CD14-positive monocyte (primary cell): ENCODE measurements at places on chromosomes 16 and 17. TPM values are rescaled to one million over a fixed set of nuclear protein-coding genes. Genes with fewer than 3 reads are reported as not detected.

SLC9A5 gene
- polyA plus RNA-seq, result not detected

- peaks cover 75% of the 10 kb centered on the region for H3K36me3 ChIP-seq
- no peak for DNase-seq
- H3K4me3 ChIP-seq, result no peak overlapping the region
- no peaks in the 10 kb centered on the region for H3K27me3 ChIP-seq
These were observed 44.7 kb upstream of the KPNB1 start for GRCh38 chr17:47605011-47605410.

DNA sequence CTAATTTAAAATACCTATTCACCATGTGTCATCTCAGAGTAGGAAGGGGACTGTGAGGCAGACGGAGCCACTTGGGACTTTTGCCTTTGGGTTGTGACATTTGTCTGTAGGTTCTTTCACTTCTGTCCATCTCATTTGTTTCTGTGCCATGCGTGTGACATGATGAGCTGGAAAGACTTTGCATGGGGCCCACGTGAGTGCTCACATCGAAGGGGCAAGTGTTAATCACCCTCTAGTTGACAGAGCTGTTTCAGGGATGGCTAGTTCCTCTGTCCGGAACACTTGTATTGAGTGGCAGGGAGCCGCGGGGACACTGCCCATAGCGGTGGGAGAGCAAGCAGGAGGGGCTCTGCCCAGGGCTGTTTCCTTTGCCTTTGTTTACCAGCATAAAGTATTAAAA lies 112.0 kb downstream of the RPTOR start:
- DNase-seq, result no peak
- H3K27ac ChIP-seq, result no peak overlapping the region
- no peaks in the 10 kb centered on the region for H3K4me1 ChIP-seq
- no peaks in the 10 kb centered on the region for H3K36me3 ChIP-seq
- H3K4me3 ChIP-seq, result no peak overlapping the region
- H3K27me3 ChIP-seq, result no peaks in the 10 kb centered on the region

NLRC3 gene
- polyA plus RNA-seq, result 0.03 TPM

DNA sequence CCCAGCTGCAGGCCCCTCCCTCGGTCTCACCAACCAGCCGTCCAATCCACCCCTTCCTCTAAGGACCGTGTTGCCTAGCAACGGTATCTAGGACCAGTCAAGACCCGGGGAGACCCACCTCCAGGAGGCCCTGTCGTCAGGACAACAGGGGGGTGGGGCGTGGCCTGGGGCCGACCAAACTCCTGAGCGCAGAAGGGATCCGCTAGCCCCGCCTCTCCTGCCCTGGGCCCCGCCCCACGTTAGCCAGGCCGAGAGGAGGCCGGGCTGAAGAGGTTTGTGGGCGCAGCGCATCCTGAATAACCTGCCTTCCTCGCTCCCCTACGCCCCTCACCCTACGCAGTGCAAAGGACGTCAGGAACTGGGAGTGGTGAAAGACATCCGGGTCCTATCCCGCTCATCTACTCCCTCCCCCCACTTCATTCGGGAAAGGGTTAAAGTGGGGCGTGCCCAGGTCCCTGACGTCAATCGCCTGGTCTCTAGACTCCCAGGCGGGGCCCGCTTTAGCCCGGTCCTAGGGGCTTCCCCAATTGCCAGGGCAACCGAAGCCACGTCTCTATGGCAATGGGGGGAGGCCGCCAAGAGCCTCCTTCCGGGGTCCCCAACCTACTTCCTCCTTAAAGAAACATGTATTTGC lies 14.7 kb downstream of the DLG4 start:
- H3K4me3 ChIP-seq, result peak overlapping the region; percentile 9
- H3K36me3 ChIP-seq, result peaks cover 32% of the 10 kb centered on the region
- peaks cover 17% of the 10 kb centered on the region for H3K4me1 ChIP-seq
- no peaks in the 10 kb centered on the region for H3K27me3 ChIP-seq
- peak overlapping the region; percentile 60 for H3K27ac ChIP-seq
- DNase-seq, result peak; percentile 94

DNA sequence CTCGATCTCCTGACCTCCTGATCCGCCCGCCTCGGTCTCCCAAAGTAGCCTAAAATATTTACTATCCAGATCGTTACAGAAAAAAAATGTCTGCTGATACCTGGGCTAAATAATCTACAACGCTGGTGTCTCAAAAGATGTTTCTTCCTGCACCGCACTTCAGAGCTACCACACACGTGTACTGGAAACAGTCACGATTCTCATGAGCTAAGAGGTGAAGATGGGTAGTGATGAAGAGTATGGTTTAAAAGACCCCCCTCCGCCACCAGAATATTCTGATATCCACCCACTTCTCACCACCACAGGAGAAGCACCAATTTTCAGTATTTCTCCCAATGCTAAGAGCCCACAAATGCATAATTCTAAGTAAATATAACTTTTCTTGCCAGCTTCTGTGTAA lies 50.2 kb downstream of the SMG6 start:
- H3K27ac ChIP-seq, result no peak overlapping the region
- no peak for DNase-seq
- peaks cover 4% of the 10 kb centered on the region for H3K36me3 ChIP-seq
- H3K4me3 ChIP-seq, result no peak overlapping the region
- H3K4me1 ChIP-seq, result no peaks in the 10 kb centered on the region

GRCh38 chr17:75878174-75878998 lies at the start of gene TRIM47:
Gene TRIM47 (minus strand): TSS chr17:75878581. CDS start chr17:75878548, 33 bp downstream.
- no peak within 1 kb of the TSS for H3K27ac ChIP-seq
- H3K4me3 ChIP-seq, result peak within 1 kb of the TSS; percentile 68
- H3K4me1 ChIP-seq, result peaks cover 27% of the 10 kb centered on the region
- H3K27me3 ChIP-seq, result peaks cover 16% of the 10 kb centered on the region
- H3K36me3 ChIP-seq, result no peaks in the 10 kb centered on the region

GCGR gene
- polyA plus RNA-seq, result not detected

GRCh38 chr16:73286346-73287267 lies 238.7 kb upstream of the ZFHX3 start:
- no peaks in the 10 kb centered on the region for H3K27me3 ChIP-seq
- H3K27ac ChIP-seq, result no peak overlapping the region
- no peak overlapping the region for H3K4me3 ChIP-seq
- DNase-seq, result no peak

GRCh38 chr17:19019041-19019941 lies 14.7 kb upstream of the FAM83G start:
- H3K27me3 ChIP-seq, result no peaks in the 10 kb centered on the region
- no peak overlapping the region for H3K27ac ChIP-seq
- no peak overlapping the region for H3K4me3 ChIP-seq
- DNase-seq, result no peak
- no peaks in the 10 kb centered on the region for H3K4me1 ChIP-seq
- no peaks in the 10 kb centered on the region for H3K36me3 ChIP-seq

- no peak for DNase-seq
- H3K36me3 ChIP-seq, result no peaks in the 10 kb centered on the region
- H3K27ac ChIP-seq, result no peak overlapping the region
- no peaks in the 10 kb centered on the region for H3K27me3 ChIP-seq
These were observed 77.7 kb downstream of the AMFR start for GRCh38 chr16:56347670-56348069.

DNA sequence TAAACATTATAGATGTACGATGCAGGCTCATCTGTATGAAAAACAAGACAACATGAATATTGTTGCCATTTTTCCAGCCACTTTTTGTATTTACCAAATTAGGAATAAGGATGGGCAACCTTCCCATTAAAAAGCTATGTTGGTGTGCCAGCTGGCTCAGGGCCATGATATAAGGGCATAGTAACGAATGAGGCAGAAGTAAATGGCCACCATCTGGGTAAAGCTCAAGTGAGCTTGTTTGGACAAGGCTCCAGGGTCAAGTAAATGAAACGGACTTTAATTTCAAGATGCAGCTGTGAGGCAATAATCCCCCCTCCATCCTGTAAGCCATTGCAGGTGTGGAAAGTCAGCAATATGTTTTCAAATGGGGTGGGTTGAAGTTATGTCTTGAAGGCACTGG lies 930.9 kb upstream of the CDH8 start:
- no peak overlapping the region for H3K27ac ChIP-seq
- H3K4me3 ChIP-seq, result no peak overlapping the region
- no peaks in the 10 kb centered on the region for H3K36me3 ChIP-seq
- no peaks in the 10 kb centered on the region for H3K4me1 ChIP-seq
- DNase-seq, result no peak

PDILT gene
- polyA plus RNA-seq, result not detected

DNA sequence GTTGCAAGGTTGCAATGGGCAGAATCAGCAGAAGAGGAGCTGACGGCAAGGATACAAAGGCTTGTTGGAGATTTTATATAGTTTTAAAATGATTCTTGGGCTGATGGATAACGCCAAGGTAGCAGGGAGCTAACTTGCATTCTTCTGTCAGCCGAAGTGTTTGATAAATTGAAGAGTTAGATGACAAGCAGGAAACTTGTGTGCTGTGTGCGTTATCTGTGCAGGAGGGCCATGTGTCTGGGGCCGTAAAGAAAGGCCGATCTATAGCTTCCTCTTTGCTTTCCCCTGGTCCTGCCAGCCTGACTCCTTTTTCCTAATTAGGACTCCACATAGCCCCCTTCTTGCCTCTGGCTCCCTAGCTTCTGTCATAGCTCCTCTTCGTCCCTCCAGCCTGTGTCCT lies 6.7 kb upstream of the WWOX start:
- no peaks in the 10 kb centered on the region for H3K27me3 ChIP-seq
- H3K4me1 ChIP-seq, result no peaks in the 10 kb centered on the region
- DNase-seq, result no peak
- no peak overlapping the region for H3K27ac ChIP-seq
- H3K36me3 ChIP-seq, result no peaks in the 10 kb centered on the region

DNA sequence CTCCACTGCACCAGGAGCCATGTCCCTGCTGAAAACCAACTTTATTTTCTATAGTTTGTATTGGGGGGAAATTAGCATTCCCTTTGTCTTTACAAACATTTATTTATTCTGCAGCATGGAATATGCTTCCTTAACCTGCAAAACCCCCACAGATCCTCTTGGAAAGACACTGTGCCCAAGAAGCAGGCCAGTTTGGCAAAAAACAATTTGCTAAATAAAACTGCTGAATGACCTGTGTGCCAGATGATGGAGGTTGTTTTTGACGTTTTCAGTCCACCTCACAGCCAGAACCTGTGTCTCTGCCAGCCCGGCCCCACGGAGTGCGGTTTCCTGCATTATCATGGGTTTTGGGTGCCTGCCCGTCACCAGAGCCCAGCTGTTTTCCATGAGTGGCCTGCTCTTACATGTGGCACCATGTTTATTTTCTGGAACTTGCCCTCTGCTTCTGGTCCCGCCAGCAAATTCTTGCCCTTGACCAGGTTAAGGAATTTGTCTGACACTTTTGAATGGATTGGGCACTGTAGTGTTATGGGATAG lies 26.4 kb downstream of the ORC6 start:
- H3K4me1 ChIP-seq, result peaks cover 37% of the 10 kb centered on the region
- no peak overlapping the region for H3K4me3 ChIP-seq
- no peaks in the 10 kb centered on the region for H3K27me3 ChIP-seq
- no peak overlapping the region for H3K27ac ChIP-seq
- DNase-seq, result no peak
- no peaks in the 10 kb centered on the region for H3K36me3 ChIP-seq

DNA sequence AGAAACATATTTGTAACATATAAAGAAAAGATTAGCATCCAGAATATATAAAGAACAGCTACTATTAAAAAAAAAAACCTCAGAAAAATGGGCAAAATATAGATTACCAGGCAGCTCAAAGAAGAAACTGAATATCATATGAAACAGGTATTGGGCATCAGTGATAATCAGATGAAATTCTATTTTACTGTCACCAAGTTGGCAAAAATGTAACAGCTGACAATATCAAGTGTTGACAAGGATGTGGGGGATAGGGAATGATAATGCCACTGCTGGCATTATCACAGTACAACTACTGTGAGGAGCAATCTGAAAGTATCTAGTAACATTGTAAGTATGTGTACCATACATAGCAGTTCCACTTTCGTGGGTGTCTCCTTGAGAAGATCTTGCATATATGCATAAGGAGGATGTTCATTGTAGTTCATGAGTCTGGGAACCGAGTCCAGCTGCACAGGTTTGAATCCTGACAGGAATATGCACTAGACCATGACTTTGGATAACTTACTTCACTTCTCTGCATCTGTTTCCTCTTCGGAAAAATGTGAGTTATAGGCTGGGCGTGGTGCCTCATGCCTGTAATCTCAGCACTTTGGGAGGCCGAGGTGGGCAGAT lies 50.3 kb downstream of the LCMT1 start:
- H3K27ac ChIP-seq, result no peak overlapping the region
- no peak for DNase-seq
- H3K27me3 ChIP-seq, result no peaks in the 10 kb centered on the region
- no peaks in the 10 kb centered on the region for H3K4me1 ChIP-seq
- H3K4me3 ChIP-seq, result no peak overlapping the region

DNA sequence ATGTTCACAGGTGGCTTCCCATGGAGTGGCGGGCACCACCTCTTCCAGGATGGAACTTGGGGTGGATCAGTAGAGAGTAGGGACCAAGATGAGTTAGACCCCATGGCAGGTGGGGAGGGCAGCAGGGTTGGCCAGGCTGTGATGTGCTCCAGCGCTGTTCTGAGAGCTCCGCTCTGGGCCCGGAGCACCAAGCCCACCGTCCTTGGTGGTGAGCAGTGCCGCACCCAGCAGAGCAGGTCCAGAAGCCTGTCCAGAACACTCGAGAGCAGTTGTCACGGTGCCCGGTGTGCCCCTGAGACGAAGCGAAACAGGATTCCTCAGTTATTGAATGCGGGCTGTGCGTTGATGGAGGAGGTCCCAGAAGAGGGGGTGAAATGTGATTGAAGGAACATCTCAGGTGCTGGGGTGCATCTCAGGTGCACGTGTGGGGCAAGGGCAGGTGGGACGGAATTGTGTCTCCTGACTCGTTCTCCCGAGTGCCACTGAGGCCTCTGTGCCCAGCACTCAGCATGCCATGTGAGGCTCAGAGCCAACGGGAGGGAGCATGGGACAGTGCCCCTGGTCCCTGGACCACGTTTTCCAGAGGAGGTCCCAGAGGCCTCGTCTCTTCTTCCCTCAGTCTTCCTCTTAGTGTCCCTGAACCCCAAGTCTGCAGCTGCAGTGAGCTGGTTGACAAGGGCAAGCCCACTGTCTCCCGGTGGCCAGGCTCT lies 39.5 kb downstream of the COX4I1 start:
- no peak for DNase-seq
- H3K4me3 ChIP-seq, result no peak overlapping the region
- H3K36me3 ChIP-seq, result no peaks in the 10 kb centered on the region
- peak overlapping the region; percentile 76 for H3K27ac ChIP-seq
- H3K4me1 ChIP-seq, result peaks cover 42% of the 10 kb centered on the region
